NCI-H82 (cell line): ENCODE measurements at places on chromosomes 11 and 22.
A peak's percentile ranks its signal among the peaks of the same experiment; 100 is the strongest.

- DNase-seq = no peak
These were observed 25.9 kb upstream of the KCNJ11 start for GRCh38 chr11:17414317-17414737.

DNA sequence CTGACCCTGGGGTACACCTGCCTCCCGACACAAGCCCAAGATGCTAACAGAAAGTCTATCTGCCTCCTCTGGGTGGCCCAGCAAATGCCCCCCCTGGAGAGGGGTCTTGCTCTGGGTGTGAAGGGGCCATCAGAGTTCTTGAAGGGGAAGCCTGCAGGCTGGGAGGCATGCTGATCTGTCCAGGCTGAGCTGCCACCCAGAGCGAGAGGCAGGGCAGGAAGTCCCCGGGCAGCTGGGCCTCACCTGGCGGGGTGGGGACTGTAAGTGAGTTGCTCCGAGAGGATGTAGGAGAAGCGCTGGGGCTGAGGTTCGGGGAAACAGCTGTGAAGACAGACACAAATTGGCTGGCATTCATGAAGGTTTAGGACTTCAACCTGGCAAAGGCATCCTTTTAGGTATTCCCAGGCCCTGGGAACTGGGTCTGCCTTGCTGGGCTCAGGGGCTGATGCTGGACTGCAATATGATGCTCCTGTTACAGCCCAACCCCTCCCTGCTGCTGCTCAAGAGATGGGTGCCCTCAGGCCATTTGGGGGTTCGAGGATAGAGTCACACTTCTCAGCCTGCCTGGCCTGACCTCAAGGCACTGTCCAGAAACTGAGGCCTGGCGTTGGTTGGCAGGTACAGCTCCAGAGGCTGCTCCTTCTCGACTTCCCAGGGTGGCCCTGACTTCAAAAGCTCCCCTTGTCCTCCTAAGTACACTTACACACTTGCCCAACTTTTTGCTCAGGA is 60.2 kb upstream of the LYVE1 start:
- DNase-seq = no peak

DNA sequence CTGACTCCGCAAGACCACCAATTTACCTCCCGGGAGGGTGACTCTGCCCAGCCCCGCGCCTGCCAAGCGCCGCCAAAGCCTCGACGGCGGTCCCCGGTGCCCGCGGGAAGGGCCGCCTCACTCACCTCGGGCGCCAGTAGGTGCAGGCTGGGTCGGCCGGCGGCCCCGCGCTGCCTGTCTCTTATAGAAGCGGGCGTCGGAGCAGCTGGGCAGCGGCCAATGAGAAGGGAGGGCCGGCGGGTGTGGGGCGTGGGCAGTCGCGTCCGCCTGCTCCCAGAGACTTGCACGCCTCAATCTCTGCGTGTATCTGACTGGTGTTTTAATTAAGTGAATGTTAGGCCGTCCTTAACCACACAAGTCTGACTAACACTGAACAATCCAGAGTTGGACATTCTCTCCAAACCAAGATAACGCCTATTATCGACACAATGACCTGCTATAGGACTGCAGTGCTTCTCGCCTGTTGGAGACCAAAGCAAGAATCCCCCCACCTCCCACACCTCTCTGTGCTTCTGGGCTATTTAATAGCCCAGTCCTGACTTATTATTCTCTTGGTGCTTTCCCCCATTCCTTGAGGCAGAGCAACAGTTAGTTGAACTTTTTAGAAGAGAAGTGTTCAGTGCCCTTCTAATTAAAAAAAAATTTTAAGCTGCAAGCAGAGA is at the start of gene TPH1:
Gene TPH1 (minus strand): TSS at position 154 of the 662 bp plus-strand sequence. CDS start 5,507 bp downstream, outside the sequence.
- peak; percentile 81 for DNase-seq

DNA sequence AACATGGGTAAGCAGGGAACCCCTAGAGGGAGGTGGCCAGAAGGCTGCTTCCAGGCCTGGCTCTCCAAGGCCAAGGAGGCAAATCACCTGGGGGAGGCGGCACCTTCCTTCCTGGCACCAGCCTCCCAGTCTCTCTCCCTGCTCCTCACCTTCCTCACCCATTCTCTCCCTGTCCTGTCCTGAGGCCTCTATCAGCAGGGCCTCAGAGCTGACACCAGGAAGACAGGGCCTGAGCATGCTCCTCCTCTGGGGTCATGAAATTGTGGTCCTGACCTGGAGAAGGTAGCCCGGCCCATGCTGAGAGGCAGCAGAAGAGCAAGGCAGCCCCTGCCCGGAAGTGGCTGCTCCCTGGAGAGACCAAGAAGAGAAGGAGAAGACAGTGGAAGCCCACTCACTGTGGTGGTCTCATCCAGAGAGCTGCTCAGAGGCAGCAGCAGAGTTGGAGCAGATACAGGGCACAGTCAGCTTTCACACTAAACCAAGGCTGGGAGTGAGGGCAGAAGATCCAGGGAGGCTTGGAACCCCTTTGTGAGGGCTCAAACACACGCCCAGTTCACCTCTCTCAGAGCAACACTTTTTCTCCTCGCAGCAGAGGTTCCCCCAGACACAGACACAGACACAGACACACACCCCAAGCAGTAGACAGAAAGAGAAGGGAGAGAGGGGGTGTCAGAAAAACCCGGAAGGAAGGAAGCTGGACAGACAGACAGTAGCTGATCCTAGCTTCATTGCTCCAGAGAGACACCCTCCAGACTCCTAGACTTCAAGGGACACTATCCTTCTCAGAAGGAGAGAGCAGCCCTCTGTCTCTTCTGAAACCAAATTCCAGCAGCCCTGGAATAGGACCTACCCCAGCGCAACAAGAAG is 1.8 kb downstream of the BCL9L start:
- no peak for DNase-seq

- DNase-seq = peak; percentile 6
These were observed 32.1 kb downstream of the RPL27A start for GRCh38 chr11:8714622-8715225.

DNA sequence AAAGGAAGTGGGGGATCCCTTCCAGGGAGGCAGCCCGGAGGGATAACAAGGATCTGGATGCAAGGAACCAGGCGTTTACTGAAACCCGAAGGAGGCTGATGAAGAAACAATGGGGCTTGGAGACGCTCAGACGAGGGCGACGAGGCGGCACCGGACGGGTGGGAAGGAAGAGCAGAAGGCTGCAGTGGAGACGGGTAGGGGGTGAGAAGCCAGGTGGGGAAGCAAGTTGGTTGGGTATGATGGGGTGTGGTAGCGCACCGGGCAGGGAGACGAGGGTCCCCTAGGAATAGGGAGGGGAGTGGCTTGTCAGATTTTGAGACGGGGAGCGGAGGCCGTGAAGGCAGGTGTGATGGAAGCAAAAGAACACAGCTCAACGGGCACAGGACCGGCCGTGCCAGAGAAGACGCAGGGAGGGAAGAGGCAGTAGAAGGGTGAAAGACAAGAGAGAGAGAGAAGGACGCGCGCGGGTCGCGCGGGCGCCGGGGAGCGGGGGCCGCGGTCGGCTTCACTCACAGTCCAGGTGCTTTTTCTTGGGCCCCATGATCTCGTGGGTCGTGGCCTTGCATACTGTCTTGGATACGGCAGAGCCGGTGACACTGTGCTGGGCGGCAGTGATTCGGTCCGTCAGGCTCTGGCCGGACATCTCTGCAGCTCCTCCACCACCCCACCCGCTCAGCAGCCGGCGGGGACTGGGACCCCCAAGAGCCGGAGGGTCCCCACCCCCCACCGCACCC is 579 bp downstream of the PICALM start:
- DNase-seq = peak; percentile 49

DNA sequence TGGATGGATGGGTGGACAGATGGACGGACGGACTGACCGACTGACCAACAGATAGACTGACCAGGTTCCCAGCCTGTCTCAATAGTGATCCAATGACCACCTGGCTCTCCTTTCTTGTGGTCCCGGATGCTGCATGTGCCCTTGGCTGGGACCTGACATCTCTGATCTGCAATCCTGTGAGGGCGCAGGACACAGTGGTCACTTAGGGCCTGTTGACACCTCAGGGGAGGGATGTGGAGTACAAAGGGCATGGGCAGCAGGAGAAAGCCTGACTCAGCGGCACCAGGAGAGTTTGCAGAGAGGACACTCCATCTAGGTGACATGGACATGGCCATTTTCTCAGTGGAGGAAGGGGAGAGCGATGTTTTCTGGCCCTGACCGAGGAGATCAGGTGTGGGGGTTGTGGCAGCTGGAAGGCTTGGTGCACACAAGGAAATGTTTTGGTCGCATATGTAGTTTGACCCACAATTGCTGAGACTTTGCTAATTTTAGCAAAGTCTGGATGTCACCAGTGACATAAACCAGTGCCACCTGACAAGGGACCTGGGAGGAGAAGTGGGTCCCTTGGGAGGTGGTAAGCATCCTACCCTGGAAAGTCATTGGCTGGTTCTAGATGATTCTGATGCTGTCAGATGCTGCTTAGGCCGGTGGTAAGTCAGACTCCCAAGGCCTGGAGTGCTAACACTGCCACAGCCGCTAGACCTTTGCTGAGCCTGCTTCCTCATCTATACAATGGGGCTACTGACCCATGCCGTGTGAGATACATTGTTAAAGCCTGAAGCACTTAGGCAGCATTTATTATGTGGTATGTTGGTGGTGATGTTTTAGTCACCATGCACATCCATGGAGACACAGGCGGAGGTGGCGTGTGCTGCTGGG is 50.7 kb downstream of the CD82 start:
- no peak for DNase-seq

DNA sequence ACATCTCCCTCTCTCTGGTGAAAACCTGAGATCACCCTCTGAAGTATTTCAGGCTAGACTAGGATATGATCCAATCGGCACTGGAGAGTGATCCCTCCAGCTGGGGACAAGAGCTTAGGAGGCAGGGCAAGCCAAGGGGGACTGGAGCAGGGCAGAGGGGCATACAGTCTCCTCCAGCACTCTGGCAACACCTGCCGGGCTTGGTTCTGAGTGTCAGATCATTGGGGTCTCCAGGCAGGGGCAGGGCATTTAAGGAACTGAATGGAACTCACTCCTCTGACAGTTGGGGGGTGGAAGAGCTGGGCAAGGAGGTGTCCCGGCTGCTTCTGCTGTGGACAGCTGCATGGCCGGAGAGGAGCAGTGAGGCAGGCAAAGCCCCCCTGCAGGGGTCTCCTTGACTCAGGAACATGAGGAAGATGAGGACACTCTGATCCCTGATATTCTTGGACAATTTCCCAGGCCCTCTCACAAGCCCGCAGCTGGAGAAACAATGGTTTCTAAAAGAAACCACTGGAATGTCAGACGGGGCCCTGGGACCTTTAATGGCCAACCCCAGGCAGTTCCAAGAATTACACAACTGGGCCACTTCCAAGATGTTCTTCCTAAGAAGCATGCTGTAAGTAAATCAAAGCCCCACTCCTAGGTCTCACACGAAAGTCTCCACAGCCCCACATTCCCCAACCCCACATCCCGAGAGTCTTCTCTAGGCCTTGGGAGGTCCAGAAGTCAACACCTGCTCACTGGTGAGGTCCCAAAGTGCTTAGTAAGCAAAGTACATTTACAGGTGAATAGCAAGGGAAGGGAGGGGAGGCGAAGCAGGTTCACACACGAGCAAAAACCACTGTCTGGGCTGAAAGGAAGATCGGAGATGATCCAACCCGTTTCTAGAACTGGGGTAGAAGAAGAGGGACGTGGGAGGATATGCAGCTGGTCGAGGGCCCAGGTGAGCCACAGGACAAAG is 1.2 kb upstream of the CCDC86 start:
- no peak for DNase-seq

DNA sequence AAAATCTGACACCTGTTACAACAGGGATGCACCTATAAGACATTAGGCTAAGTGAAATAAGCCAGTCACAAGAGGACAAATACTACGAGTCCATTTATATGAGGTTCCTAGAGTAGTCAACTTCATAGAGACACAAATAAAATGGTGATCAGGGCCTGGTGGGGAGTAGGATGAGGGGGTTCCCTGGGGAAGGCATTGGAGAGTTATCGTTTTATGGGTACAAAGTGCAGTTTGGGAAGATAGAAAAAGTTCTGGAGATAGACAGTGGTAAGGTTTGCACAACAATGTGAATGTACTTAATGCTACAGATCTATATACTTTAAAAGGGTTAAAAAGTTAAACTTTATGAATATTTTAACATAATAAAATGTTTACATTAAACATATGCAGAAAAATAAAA is 31.4 kb upstream of the B3GNT6 start:
- DNase-seq = no peak

GRCh38 chr22:50247748-50248147 is 2.9 kb upstream of the TUBGCP6 start:
- peak; percentile 58 for DNase-seq

DNA sequence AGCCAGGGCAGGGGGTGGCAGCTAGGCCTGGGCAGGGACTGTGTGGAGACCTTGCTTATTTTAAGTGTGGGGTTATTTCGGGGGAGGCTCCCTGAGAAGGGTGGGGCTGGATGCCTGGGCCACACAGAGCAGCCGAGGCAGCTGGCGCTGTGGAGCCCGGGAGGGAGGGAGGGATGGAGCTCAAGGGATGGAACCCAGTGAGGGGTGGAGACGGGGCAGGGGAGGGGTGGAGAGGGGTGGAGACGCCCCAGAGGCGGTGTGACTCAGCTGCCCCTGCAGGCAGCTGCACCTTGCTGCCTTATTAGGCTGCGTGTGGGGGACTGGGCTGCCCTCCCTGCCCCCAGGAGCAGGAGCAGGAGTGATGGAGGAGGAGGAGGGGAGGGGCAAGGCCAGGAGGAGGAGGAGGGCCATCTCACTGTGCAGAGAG is 9.8 kb upstream of the TSSC4 start:
- DNase-seq = peak; percentile 26

- no peak for DNase-seq
These were observed 1074.4 kb downstream of the DLG2 start for GRCh38 chr11:84552791-84553190.

DNA sequence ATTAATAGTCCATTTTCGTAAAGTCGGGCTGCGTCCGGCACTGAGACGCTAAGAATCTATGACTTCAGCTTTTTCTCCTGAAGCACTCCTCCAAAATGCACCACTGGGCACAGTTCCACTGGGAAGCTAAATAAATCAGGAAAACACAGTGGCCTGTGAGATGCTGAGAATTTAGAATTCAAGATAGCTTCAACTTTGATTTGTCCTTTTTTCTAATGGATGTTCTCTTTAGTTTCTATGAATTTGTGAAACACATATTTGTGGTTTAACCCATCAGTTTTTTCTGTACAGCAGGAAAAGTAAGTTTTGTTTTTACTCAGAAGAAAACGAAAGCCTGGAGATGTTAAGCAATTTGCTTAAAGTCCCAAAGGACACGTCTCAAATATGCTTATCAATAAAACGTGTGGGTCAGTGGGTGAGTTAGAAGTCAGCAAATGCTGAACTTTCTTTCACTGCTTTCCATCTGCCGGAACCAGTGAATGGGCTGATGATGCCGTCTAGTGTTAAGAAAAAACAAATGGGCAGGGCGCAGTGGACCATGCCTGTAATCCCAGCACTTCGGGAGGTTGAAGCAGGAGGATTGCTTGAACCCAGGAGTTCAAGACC is 40.7 kb upstream of the CLMP start:
- DNase-seq = no peak

DNA sequence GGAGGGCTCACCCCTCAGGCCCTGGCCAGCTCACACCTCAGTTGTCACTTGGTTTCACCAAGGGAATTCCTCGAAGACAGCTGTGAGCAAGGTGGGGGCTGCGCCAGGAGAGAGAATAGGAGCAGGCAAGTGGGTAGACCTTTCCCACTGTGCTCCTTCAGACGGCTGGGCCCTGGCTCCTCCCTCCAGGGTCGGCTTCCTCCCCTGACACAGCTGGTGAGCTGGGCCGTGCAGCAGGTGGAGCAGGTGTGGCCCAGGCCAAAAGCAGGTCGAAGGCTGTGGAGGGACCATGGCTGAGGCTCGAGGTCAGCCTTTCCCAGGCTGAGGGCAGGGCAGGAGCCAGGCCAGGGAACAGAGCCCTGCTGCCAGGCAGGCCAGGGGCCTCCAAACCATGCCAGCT is 12.5 kb upstream of the MYRF start:
- no peak for DNase-seq
